Suppressor macrophage (primary cell): ENCODE measurements at places on chromosomes 16 and 17.

- no peak for DNase-seq
These were observed 18.3 kb downstream of the RND2 start for GRCh38 chr17:43043307-43043706.

- DNase-seq, result no peak
These were observed 161.2 kb upstream of the IRX3 start for GRCh38 chr16:54447576-54448440.

DNA sequence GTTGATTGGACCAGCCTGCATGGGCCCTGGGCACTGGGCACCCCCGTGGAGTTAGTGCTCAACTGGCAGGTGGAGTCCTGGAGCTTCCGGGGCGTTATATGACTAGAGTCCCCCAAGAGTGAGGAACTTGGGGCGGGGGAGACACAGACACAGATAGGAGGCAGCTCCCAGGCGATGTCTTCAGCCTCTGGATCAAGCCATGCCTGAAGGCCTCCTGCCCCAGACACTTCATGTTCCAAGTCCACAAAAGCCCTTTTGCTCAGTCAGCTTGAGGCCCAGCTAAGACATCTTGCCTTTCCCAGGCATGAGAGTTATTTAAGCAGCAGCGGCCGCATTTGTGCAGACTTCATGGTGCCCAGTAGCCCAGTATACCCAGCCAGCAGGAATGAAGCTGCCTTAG lies 136.6 kb upstream of the CIBAR2 start:
- DNase-seq, result no peak

DNA sequence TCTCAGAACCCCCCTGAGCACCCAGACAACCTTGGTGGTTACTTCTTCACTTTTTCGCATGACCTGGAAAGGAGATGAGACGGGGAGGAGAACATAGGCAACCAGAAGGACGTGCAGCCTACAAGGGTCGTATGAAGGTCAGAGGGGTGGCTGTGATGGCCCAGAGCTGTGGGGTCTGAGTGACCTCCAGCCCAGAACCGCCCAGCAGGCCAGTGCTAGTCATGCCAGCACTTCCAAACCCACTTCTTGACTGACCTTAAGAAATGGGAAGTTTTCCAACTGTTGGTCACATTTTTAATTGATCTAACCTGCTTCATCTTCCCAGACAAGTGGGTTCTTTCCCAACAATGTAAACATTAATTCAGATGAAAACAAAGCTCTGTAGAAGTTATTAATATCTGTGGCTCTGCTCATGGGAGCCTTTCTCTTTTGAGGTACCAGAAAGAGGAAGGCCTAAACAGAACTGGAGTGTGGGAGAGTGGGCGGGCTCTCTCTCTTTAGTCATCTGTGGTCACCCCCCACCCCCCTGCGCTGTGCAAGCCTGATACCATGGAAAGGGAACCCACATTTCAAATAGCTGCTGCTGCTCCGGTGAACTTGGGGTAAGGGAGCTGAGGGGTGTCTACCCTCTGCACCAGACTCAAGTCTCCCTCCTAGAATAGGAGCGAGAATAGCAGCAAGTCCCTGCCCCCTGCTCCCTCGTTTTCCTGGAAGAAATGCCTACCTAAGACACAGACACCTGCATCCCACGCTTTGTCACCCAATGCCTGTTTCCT lies 101.6 kb downstream of the RAB11FIP4 start:
- DNase-seq, result peak; percentile 95

- no peak for DNase-seq
These were observed 19.6 kb downstream of the PFAS start for GRCh38 chr17:8268550-8269298.

GRCh38 chr16:73171380-73171779 lies 123.5 kb upstream of the ZFHX3 start:
- DNase-seq, result no peak

GRCh38 chr16:28596115-28596630 lies 677 bp downstream of the SULT1A2 start:
- DNase-seq, result no peak

GRCh38 chr17:74730491-74731346 lies 6.3 kb upstream of the RAB37 start:
- DNase-seq, result peak; percentile 20

GRCh38 chr17:76493505-76494167 lies 7.6 kb downstream of the RHBDF2 start:
- DNase-seq, result peak; percentile 62

GRCh38 chr16:74926805-74927204 lies 58.1 kb downstream of the WDR59 start:
- DNase-seq, result no peak

DNA sequence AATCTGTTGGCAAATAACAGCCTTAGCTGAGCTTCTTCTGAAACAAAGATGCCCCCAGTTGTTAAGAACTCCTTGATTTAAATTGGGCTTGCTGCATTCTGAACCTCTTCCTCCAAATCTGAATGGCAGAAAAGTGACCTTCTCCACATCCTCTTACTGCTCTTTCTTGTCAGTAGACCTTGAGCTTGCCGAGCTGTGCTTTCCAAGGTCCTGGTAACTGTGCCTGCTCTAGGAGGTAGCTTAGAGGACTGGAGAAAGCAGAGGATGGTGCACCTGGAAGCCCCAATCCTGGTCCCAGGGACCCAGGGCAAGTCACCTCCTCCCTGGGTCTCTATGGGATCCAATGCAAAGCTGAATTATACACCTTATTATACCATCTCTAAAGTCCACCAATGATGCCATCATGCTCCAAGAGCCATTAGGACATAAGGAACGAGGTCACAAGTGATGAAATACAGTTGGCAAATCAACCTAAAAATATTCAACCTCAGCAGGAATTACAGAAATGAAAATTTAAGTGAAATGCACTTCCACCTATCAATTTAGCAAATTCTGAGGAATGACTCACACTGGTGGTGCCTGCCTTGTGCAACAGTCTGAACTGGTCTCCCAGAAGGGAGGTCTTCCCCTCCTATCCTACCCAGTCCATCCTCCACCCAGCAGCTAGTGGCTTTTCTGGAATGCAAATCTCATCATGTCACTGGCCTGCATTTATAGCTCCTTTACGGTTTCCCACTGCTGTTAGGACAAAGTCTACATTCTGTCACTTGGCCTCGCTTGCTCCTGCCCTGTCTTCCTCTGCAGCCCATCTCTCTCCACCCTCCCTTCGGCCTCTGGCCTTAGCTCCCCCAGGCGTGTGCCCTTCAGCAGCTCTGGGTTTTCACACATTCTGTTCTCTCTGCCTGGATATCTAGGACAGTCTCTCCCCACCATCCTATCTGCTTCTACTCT lies 36.6 kb downstream of the TOM1L2 start:
- DNase-seq, result peak; percentile 80

GRCh38 chr16:56657555-56658326 lies at the start of gene MT1F:
Gene MT1F (plus strand): TSS chr16:56657959. CDS start chr16:56658059, 100 bp downstream.
- DNase-seq, result peak; percentile 80

GRCh38 chr17:79413611-79414010 lies 197.2 kb downstream of the RBFOX3 start:
- DNase-seq, result no peak

GRCh38 chr16:84055366-84055765 lies 12.8 kb upstream of the SLC38A8 start:
- no peak for DNase-seq

DNA sequence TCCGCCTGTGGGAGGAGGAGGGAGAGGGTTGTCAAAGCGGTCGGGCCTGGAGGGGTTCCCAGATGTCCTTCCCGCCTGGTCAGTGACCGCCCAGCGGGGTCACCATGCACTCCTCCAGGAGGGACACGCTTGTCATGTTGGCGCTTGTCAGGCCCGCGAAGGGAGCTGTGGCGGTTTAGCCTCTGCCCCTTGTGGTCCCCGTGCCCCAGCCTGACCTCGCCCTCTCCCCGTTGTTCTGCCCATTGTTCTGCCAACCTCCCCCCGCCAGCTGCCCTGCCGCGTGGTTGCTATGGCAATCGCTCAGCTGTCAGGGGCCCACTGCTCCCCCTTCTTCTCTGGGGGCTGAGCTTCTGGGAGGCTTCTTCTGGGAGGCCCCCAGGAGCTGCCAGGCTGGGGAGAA lies 146.4 kb upstream of the CIBAR2 start:
- no peak for DNase-seq

GRCh38 chr17:78342449-78343186 lies 17.3 kb downstream of the SOCS3 start:
- DNase-seq, result no peak

DNA sequence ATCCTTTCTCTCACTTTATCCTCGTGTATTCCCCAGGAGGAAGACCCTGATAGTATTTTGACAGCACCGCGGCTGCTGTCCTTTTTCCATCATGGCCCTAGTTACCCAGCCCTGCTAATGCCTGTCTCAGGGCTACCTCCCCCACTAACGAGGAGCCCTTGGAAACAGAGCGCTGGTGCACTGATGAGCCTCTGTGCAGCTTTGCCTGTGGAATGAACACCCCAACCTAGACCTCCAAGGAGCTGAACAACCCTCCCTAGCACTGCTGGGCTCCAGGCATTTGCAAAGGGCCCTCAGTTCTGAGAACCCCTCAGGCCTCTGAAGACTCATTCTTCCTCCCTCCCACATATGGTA lies 23.3 kb upstream of the CCL1 start:
- no peak for DNase-seq

DNA sequence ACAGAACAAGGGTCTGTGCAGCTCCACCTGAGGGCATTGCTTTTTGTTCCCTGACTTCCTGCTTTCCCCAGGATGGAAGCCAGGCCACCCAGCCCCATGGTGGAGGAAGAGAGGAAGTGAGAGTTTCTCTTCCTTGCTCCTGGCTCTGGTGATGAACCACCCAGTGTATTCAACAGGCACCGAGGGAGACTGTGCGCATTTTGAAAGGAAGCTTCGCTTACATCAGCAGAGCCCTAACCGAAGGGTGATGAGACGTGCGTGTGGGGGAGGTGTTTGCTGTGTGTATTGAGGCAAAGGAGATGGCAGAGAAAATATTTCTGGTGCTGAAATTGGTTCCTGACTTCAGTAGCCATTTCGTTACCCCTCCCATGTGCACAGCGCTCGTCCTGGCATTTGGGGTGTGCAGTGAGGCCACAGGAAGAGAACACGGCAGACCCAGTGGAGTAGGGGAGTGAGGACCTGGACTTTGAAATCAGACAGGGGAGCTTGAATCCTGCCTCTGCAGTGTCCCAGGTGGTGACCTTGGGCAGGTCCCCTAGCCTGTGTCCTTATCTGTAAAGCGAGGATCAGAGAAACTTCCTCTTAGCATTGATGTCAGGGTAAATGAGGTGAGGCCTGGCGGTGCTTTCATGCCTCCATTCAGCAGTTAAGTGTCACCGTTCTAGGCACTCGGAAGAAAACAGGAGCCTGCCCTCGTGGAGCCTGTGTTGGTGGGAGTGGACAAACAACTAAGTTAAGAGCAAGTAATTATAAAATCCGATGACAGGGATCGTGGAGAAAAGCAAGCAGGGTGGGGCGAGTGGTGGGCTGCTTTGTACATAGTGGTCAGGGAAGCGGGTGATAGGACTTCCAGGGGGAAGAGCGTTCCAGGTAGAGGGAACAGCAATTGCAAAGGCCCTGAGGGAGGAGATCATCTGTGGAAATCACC lies 7.4 kb downstream of the CMIP start:
- peak; percentile 94 for DNase-seq

DNA sequence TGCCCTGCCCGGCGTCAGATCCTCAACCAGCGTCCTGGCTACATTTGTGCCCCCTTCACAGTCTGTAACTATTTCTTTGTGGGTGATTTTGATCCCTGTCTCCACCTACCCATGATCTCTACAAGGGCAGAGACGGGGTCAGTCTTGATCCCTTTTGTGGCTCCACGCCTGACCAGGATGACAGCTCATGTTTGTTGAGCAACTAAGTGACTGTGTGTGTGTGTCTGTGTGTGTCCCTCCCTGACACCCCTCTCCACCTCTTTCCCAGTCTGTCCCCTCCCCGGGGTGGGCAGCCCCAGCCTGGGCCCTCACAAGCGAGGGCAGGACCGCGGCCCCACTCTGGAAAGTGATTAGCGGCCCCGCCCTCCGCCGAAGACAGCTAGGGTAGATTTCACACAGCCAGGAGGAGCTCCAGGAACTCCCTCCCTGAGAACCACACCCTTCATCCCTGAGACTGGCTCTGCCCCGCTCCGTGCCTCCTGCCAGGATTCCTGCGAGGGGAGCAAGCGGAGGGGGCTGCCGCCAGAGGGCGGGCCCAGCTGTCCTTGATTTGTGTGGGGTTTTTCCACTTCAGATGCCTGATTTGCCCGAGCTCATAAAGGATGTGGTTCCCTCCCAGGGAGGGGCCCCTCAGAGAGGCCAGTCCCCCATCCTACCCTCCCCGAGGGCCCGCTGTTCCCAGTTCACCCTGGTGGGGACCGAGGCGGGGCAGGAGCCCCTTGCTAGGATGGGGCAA lies 5.3 kb upstream of the HS3ST6 start:
- DNase-seq, result no peak

DNA sequence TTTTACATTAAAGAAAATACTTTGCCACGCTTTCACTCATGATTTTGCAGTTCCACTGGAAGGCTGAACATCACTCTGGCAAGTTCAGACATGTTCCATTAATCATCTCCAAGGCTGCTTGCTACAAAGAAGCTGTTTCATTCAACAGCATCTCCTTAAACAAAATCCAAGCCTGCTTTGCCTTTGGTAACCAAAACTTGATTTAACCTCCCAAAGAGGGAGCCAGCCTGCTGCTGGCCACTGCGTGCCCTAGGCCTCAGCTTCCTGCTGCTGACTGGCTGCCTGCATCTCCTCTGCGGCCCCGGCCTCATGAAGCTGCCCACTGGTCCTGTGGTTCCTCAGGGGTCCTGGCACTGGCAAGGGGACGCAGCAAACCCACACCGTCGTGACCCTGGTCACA lies 31.8 kb downstream of the ANKRD11 start:
- no peak for DNase-seq

DNA sequence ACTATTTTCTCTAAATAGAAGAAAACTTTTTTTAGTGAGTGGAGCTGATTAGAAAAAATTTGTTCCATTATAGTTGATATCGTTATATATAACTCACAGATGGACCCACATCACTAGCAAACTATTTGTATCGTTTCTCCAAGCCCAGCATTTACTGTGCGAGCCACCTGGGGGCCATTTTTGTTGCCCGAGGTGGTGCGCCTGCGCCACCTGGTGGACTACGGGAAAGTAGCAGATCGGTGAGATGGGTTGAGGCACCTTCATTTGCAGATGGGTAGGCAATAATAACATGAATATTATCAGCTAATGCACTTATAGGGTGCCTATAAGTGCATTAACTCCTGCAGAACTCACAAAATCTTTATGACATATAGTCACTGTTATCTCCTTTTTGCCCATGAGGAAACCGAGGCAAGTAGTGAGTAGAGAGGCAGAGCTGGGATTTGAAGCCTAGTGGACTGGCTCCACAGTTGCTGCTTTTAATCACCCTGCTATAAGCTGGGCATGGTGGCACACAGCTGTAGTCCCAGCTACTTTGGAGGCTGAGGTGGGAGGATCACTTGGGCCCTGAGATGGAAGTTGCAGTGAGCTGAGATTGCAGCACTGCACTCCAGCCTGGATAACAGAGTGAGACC lies 23.2 kb upstream of the NTN1 start:
- DNase-seq, result peak; percentile 88

GRCh38 chr17:60577147-60577915 lies 22.7 kb upstream of the PPM1D start:
- peak; percentile 96 for DNase-seq

DNA sequence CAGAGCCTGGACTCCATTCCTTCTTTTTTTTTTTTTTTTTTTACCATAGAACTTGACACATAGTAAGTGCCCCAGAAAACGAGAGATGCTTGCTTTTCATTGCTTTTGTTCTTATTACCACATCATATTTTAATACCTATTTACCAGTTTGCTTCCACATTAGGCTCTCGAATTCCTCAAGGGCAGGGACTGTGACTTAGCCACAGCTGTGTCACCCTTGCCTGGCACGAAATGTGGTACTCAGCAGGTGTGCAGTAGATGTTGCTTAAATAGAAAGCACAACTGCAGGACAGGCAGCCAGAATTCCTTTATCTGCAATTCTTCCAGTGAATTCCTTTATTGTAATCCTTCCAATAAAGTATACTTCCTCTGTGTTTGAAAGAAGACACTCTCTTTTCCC lies 393.0 kb downstream of the HAPSTR1 start:
- no peak for DNase-seq

GRCh38 chr16:7270823-7271222 lies 61.8 kb upstream of the RBFOX1 start:
- DNase-seq, result no peak
